ENCODE measurements at places on chromosomes 11 and 22.

DNA sequence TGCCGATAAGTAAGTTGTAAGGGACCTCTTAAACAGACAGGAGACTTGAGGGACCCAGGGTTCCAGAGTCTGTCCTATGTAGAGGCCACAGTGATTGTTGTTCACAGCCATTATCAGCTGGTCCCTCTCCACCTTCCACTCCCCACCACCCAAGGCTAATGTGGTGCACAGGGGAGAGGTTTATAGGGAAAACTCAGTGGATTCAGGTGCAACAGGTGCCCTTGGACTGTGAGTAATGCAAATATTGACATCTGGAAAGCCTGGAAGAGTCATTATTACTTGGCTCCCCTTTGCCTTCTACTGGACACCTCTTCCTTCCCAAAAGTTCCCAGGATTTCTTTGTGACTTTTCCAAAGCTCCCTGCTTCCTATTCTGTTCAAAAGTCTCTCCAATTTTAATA lies 441.1 kb upstream of the CCDC90B start:
- no peak for DNase-seq

DNA sequence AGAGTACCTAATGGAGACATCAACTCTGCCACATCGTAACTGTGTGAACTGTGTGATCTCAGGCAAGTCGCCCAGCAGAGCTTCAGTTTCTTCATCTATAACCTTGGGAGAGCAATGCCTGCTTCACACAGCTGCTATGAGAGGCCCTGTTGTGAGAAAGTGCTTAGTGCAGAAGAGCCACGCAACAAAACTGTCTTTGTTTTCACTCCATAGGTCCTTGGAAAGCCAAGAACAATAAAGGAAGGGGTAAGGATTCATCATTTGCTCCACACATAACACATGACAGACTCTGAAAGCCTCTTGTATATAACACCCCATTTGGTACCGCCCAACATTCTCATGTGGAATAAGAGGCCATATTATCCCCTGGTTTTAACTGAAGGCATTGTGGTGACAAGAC lies 231.9 kb upstream of the ISX start:
- DNase-seq = no peak

DNA sequence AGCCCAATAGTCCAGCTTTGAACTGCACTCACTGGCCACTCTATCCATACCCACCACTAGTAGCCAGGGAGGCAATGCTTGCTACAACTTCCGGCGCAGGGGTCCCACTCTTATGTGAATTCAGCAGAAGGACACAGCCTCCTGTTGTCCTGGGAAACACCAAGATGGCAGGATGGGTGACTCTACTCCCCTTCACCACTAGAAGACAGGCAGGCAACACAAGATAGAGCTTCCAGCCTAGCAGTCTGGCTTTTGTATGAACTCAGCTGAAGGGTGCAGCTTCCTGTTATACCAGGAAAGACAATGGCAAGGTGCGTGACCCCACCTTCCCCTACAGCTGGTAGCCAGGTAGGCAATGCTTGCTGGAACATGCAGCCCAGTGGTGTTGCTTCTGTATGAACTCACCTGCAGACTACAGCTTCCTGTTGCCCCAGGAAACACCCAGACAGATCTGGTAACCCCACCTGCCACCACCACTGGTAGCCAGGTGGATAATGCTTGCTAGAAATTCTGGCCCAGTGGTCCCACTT lies 205.2 kb upstream of the KIRREL3 start:
- DNase-seq = no peak

GRCh38 chr11:28108958-28109357 lies 770 bp downstream of the METTL15 start:
- DNase-seq = no peak

DNA sequence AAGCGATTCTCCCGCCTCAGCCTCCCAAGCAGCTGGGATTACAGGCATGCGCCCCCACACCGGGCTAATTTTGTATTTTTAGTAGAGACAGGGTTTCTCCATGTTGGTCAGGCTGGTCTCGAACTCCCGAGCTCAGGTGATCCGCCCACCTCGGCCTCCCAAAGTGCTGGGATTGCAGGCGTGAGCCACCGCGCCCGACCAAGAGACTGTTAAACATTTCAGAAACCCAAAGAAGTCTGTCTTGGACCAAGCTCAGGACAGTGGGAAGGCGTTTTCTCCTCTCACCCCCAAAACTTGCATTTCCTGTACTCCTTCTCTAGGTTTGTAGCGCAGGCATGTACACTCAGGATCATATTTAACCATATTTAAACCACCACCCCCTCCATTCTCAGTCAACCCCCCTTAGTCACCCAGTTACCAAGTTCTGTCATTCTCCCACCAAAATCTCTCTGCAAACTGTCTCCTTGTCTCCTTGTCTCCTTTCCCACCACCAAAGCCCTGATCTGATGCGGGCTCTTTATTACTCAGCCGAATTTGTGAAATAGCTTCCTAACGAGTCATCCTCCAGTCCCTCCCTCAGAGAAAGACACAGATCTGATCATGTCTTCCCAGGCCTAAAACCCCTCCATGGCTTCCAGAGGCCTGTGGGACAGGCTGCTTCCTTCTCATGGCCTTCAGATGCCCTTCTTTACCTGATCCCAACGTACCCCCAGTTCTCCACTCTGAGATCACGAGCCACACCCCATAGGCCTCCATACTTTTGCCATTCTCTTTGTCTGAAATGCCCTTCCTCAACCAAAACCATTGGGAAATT lies 29.0 kb upstream of the CREB3L1 start:
- no peak for DNase-seq

DNA sequence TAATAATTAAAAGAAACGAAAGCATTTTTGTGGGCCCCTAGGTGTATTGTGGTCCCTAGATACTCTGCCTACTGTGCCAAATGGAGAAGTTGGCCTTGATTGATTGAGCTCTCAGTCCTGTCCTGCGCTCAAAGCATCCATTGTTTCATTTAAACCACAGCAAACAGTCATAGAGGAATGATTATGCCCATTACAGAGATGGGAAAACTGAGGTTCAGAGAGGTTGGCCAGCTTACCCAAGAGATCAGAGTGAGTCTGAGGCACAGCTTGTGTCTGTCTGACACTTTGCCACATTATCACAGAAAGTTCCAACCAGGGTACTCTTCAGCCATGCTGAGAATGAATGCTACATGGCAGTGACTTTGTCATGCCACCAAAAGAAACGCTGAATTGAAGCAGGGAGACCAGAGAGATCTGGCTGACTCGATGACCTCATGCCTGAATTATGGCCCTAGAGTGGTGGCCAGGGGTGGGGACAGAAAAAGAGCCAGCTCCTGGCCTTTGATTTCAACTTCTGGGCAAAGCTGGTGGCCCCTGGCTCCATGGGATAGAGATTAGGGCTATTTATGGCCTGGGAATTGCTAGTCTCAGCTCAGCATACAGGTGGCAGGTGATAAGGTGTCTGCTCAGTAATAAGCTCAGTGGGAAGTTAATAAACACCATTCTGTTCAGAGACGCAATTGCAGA lies 180.5 kb downstream of the MIAT start:
- DNase-seq = no peak

Data from nephron progenitor cell (in vitro differentiated cells).